ENCODE measurements at places on chromosomes 1 and 21.

DNA sequence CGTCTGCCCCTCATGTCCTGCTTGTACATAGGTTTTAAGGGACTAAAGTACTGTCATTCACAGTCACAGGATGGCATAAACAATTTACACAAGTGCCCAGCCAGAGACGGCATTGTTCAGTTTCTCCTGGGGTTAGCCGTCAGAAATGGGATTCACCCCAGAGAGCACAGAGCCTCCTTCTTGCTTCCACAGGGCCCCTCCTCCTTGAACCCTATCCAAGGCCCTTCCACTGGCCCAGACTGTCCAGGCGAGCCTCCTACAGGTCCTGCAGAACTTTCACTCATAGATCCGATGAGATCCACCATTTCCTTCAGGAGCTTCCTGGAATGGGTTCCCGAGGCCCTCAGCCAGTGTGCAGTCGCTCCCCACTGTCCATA is 10.0 kb downstream of the AVPR1B start:
- no peak for DNase-seq

DNA sequence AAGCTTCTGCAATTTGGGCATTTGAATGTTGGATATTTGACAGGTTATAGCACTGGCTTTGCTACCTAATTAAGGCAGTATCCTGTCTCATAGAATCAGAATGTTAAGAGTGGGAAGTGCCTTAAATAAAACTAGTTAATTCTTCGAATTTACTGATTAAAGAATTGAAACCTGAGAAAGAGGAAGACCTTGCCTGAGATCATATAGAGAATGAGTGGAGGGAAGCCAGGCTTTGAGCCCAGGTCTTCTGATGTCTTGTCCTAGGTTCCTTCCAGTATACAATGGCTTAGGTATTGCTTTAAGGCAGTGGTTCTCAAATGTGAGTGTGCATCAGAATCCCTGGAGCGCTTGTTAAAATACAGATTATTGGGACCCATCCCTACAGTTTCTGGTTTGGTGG is 20.9 kb upstream of the SH3BGRL3 start:
- no peak for DNase-seq

- DNase-seq: no peak
These were observed 5.6 kb upstream of the COG2 start for GRCh38 chr1:230636575-230637148.

- DNase-seq: no peak
These were observed 79.4 kb downstream of the CAPZB start for GRCh38 chr1:19405761-19406487.

- DNase-seq: no peak
These were observed 68.8 kb upstream of the RBM34 start for GRCh38 chr1:235229868-235230267.

DNA sequence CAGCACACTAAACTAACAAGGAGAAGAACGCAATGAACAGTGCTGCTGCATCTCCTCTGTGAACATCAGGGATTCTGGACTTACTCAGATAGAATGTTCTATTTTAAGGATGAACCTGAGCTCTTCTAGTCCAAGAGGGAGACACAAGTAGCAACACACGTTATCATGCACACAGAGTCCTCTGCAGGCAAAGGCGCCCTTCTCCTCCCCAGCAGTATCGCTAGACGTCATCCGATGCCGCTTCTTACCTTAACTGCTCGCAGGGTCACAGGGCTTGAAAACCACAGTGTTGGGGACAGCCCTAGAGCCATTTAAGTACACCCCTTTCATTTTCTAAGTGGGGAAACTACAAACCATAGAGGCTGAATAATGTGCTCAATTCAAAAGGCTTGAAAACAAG is 74.5 kb downstream of the HIVEP3 start:
- DNase-seq: no peak

Measured in T-helper 2 cell (primary cell).